ENCODE measurements at places on chromosomes 4 and X.

DNA sequence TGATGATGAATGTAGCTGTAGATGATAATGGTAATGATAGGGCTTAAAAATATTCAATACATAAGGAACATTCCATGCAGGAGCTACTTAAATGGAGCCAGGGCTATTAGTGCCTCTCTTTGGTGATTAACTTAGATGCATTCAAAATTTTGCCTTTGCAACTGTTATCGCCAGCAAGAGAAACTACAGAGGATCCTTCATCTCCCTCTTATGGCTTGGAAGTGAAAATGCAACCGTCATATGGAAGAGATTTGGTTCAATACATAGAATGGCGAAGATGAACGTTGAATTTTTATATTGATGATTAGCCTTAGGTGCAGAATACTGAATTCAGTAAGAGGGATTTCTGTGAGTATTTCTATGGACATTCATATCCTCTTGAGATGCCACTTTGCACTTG, 134.5 kb upstream of the NLGN4X start:
- no peak for DNase-seq

DNA sequence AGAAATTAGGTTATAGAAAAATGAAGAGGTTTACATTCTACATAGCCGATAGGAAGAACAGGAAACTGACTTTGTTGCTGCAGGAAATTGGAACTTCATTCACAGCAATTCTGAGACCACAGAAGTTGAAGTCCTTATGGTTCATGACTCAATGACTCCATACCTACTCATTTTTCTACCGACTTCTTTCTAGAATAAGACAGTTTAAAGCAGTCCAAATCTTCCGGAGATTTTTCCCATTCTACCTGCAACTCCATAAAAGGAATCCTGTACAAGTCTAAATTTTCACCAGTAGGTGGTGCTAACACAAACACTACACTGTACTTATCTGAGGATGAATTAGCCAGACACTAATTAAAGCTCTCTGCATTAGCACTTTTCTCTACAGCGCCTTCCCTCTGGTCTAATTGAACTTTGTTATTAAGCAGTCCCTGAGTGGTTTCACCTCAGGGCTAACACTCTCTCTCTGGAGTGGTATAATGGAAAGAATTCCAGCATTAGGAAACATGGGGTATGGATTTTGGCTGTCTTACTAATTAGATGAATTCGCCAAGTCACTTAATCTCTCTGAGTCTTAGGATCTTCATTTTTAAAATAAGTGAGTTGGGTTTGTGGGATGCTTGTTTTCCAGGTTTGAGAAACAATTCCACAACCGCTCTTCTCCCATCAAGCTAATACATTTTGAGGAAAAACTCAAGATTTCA, 167.9 kb downstream of the SMIM20 start:
- DNase-seq, result peak; percentile 47

GRCh38 chr4:25913851-25914669, at the start of gene SMIM20:
Gene SMIM20, plus strand, starts transcription at chr4:25914220. Its CDS starts 94 bp downstream, at chr4:25914314.
- peak; percentile 88 for DNase-seq

- no peak for DNase-seq
Measured at GRCh38 chr4:70706516-70706915, 15.2 kb upstream of the RUFY3 start.

DNA sequence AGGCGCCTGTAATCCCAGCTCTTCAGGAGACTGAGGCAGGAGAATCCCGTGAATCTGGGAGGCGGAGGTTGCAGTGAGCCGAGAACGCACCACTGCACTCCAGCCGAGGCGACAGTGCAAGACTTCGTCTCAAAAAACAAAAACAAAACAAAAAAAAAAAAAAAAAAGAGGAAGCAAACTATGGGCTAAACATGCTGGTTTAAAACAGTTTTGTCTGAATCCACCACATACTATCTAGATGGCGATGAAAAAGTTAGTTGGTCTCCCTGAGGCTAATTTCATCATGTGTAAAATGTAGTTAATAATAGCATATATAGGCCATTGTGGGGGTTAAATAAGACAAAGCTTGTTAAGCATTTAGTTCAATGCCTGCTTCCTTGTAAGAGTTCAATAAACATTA, 451.1 kb downstream of the RPA4 start:
- no peak for DNase-seq

DNA sequence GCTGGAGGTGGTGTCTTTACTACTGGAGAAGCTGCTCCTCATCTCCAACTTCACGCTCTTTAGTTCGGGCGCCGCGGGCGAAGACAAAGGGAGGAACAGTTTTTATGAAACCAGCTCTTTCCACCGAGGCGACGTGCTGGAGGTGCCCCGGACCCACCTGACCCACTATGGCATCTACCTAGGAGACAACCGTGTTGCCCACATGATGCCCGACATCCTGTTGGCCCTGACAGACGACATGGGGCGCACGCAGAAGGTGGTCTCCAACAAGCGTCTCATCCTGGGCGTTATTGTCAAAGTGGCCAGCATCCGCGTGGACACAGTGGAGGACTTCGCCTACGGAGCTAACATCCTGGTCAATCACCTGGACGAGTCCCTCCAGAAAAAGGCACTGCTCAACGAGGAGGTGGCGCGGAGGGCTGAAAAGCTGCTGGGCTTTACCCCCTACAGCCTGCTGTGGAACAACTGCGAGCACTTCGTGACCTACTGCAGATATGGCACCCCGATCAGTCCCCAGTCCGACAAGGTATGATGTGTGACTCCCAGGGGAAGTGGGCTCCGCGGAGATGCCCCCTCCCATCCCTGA, 634 bp downstream of the LRAT start:
- DNase-seq, result no peak

DNA sequence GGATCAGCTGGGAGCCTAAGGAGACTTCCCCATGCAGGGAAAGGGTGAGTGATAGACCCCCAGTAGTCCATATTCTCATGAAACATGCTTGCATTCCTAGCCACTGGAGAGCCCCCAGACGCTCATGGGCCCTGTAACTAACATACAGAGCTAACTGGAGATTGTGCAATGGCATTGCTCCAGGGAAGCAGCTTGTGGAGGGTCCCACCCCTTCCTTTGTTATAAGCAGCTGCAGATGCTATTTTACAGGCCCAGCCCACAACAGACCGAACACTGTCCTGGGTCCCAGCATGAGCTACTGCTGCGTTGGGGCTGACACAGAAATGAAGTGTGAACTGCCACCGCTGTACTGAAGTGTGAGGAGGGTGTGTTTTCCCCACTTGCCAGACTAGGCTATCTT, 1465.7 kb upstream of the DIAPH2 start:
- DNase-seq, result no peak

DNA sequence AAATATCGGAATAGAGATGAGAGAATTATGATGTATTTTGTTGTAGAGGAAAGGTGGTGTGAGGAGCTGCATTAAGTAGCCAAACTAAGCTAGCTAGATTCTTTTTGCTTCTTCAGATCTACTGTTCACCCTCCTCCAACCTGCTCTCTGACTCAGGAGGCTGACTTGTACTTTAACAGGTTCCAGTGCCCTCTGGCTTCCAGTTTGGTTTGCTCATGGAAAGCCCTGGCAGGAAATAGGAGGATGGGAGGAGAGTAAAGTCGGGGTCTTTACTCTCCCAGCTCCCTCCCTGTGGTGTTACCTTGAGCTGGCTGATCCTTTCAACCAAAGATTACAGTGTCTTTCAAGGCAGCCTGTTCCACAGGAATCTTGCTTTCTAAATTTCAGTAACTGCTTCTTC, 277.0 kb upstream of the EDA2R start:
- DNase-seq, result no peak

DNA sequence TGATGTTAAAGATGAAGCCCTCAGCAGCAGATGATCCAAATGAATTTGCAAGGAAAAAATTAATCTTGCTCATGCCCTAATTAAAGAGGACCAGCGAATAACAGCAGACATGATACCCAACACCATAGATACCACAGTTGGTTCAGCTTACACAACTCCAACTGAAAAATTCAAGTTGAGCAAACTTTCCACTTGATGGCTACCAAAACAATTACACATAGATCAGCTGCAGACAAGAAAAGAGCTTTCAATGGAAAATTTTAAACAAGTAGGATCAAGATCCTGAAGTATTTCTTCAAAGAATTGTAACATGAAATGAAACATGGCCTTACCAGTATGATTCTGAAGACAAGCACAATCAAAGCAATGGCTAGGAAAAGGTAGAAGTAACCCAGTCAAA, 90.0 kb downstream of the KLHL13 start:
- no peak for DNase-seq

- peak; percentile 85 for DNase-seq
Measured at GRCh38 chr4:80237992-80238391, 28.5 kb upstream of the FGF5 start.

DNA sequence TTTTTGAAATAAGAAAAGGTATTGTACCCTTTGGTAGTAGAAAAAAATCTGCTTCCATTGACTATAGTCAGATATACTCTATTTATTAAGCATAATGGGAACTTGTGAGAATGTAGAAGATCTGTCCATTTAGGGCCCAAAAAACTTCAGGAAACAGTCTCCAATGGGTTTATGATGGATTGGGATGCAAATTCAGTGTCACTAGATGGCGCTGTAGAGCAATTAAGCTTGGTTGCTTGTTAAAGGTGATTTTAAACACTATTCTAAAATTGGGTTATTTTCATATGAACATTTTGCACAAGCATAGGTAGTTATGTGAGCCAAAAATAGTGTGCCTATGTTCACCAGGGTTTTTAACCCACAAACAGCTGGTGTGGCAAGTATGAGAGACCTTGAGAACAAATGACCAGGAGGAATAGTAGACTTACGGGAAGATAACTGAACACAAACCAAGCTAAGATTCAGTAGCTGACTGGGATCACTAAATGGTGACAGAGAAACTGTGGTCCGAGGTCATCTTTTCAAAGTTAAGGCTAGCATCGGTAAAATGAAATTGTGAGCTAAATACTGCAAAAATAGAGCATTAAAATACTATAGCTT, 80.3 kb upstream of the LSM6 start:
- DNase-seq, result peak; percentile 55

DNA sequence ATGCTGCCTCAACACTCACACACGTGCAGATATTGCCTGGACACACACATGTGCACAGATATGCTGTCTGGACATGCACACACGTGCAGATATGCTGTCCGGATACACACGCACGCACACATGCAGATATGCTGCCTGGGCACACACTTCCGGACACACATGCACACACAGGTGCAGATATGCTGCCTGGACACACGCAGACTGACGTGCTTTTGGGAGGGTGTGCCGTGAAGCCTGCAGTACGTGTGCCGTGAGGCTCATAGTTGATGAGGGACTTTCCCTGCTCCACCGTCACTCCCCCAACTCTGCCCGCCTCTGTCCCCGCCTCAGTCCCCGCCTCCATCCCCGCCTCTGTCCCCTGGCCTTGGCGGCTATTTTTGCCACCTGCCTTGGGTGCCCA, 14.7 kb downstream of the FGFRL1 start:
- DNase-seq, result peak; percentile 23

DNA sequence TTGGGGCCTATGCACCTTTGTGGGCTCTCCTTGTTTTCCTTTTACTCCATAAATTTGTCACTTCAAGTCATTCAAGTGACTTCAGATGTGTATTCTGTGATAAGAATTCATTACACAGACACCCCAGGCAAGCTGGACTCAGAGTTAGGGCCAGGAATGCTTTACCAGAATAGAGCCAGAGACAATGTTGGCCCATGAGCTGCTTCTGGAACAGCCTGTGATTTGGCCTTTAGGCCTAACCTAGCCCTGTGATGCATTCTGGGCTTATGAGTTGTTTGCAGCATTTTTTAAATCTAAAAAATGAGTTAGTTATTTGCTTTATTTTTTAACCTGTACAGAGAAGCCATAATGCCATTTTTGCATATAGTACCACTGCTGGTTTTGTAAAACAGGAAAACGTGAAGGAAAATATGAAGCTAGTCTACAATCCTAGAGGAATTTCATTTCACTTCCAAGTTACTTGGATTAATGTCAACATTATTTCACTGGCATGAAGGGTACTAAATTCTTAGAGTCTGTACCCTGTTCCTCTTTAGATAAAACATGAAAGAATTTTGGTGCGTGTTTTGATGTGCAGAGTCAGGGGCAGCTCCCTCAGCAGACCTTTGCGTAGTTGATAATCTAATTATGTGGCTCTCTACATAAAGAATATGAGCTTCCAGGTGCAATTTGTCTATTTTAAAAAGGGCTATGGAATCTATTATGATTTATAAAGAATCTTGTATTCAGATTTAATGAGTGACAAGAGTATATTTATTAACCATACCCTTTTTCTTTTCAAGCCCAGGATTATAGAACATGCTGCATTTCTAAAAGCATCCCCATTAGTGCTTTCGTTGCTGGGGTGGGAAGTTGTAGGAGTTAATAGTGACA, 84.7 kb downstream of the ARHGAP10 start:
- DNase-seq, result no peak

DNA sequence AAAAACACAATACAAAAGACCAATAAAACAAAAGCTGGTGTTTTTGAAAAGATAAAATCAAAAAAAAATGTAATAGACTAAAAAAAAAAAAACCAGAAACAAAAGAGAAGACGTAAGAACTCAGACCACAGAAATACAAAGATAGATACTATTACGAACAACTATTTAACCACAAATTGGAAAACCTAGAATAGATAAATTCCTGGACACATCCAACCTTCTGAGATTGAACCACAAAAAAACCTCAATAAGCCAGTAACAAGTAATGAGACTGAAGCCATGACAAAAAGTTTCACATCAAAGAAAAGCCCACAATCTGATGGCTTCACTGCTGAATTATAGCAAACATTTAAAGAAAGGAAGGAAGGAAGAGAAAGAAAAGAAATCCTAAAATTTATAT, 16.2 kb downstream of the RCHY1 start:
- no peak for DNase-seq

DNA sequence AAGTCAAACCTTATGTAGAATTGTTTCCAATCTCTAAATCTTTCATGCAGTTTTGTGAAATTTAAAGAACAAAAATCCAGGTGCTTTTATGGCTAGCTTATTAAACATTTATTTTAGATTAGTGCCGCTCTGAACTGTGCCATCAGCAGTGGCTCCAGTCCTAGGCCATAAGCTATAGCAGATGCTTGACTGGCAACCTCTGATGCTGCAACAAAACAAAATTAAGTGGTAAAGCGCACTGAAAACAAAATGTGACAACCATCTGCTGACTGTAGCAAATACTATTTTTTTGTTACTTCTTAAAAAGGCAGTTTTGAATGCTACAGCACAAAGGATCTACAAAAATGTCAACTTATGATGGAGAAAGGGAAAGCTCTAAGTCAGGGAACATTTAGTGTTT, 237.4 kb downstream of the DCLK2 start:
- DNase-seq, result no peak

Data from iris pigment epithelial cell (primary cell).